Caco-2 (cell line): ENCODE measurements at places on chromosomes 11 and 22. TPM values are rescaled to one million over a fixed set of nuclear protein-coding genes. Genes with fewer than 3 reads are reported as not detected.

ANO5 gene
- not detected in 2 replicates for total RNA-seq

DNA sequence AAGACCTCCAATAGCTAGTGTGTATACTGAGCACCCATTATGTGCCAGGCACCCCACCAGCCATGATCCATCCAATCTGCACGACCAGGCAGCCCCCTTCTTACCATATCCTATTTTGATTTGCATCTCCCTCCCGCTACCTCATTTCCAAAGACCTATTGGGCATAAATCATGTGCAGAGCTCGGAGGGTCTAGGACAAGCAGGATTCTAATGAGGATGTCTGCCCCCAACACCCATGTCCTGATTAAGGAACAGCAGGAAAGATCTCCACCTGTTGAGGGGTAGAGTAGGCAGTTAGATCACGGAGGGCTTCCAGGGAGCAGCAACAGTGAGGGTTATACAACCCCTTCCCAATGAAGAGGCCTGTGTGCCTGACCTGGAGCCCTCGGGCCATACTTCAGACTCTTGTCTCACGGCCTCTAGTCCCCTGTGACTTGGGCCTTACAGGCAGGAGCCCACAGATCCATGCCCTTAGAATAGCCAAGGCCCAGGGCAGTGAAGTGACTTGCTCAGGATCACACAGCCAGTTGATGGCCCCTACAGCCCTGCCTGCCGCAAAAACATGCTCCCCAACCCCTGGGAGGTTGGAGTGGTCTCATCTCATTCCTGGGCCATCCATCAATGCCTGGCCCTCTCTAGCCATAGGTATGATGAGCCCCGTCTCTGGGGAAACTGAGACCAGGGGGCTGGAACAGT, 3.5 kb downstream of the RAB3IL1 start:
- peak; percentile 22 for DNase-seq

- DNase-seq: no peak
Measured at GRCh38 chr22:19055801-19056200, 66.4 kb downstream of the DGCR2 start.

DNA sequence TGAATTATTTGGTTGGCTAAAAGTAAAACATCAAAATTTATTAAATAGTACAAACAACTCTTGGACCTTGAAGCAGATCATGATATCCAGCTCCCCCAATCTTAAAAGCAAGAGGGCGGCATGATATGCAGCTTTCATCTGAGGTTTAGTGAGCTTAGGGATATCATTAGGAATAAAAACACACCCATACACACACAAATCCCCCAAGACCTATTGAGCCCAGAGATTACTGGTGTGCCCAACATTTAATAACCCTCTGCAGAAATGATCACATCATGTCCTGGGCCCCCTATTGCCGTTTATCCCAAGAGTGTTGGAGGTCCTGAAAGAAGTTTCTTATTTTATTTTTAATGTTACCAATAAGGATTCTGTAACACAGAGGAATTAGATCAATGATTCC, at the start of gene OR8D1:
Gene OR8D1, minus strand, starts transcription at position 101 of the 400 bp plus-strand sequence. CDS start 3,183 bp downstream, outside the sequence.
- DNase-seq: no peak
